ENCODE measurements at places on chromosomes 5 and 9.

GRCh38 chr9:103183701-103184171 is 188.6 kb downstream of the CYLC2 start:
- DNase-seq: no peak

DNA sequence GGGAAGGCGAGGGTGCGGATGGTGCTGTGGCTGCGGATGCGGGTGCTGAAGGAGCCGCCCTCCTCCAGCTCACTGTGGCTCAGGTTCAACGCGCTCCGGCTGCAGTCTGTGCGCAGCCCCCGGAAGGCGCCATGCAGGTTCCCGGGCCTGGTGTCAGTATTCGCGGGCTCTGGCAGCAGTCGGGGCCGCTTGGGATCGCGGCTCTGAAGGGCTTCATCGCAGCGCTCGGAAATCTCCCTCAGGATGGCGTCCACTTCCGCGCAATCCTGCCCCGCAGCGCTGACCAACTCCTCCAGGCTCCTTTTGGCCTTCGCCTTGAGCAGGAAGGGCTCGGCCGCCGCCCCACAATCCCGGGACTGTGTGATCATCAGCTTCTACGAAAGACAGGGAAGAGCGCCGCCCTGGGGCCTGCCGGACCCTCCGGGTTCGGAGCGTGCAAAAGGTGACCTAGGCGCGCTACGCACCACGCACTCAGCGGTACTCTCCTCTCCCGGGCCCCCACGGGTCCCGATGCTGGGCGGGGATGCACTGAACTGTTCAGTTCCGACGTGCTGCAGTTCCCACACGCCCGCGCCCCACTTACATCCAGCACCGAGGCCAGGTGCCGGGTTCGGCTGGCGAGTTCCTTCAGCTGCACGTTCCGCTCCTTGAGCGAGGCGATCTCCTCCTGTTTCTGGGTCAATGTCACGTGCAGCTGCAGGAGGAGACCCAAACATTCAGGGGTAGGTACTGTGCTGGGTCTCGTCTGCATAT is 6.5 kb downstream of the MCIDAS start:
- no peak for DNase-seq

DNA sequence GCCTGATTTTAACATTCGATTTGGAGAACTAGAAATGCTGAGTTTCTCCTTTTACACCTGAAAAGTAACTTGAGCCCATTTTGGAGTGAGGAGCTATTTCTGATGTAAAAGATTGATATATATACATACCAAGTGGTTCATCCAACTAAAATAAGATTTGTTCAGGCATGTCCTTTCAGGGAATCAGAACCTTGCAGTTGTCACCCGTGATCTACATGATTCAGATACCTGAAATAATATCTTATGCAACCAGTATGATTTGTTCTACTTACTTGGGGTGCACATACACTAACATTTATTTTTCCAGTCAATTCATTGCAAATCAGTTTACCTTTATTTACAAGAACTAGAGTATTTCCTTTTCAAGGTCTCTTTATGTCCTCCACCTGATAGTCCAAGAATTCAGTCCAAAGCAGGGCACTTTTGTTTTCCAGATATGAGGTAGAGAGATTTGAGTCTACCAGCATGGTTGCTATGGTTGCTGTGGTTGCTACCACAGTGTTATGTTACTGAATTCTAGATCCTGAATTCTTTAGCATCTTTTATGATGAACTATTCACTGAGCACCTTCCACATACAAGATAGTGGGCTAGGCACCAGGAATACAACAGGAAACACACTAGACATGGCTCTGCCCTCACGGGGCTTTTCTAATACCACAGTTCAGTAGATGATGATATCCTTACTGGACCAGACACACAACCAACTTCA is 49.3 kb downstream of the CCL28 start:
- no peak for DNase-seq

- DNase-seq: no peak
Measured at GRCh38 chr9:21413151-21413550, 4.2 kb downstream of the IFNA8 start.

GRCh38 chr5:134450374-134450773 is 38.7 kb upstream of the CDKN2AIPNL start:
- no peak for DNase-seq

- DNase-seq: no peak
Measured at GRCh38 chr5:167861129-167861927, 430.1 kb upstream of the WWC1 start.

DNA sequence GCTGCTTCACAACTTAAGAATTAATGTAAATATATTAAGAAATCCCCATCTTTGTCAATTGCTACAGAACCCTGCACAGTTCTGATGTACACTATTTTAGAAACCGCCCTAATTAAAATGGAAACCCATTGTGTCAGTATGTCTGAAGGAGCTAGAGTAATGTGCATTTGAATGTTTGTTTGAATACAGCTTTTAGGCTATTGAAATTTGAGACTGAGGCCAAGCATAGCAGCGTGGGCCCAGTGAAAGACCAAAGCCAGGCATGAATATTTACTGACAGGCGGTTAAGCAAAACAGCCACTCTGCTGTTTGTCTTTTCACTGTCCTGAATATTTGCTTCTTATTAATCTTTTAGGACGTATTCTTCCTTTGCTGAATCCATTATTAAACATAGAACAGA is 252.3 kb downstream of the IZUMO3 start:
- no peak for DNase-seq

- DNase-seq: no peak
Measured at GRCh38 chr5:151181818-151182523, 24.4 kb upstream of the ANXA6 start.

DNA sequence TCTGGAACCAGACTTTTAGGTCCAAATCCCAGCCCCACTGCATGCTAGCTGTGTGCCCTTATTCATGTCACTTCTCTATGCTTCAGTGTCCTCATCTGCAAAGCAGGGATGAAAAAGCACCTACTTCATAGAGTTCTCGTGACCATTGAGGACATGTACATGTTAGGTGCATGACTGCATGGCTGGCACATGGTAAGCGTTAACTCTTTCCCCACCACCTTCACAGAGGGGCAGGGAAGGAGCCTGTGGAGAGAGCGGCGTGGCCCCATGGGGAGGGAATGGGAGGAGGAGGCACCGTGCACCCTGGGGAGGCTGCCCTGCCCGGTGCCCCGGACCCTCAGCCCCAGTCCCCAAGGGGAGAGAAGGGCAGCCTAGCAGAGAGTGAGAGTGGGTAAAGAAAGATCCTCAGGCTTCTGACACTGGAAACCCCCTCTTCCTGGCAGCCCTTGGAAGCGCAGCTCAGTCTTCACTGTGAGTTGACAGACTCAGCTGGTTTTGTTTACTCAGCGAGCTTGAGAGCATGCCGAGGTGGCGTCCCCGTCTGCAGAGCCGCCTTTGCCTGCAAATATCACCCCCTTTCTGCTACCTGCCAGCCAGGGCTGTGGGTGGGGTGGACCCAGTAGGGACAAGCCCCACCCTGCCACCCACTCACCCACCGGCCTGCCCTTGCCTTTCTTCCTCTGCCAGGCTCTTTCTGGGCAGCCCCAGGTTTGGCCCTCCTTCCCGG is 10.6 kb upstream of the ANGPTL2 start:
- peak; percentile 56 for DNase-seq

DNA sequence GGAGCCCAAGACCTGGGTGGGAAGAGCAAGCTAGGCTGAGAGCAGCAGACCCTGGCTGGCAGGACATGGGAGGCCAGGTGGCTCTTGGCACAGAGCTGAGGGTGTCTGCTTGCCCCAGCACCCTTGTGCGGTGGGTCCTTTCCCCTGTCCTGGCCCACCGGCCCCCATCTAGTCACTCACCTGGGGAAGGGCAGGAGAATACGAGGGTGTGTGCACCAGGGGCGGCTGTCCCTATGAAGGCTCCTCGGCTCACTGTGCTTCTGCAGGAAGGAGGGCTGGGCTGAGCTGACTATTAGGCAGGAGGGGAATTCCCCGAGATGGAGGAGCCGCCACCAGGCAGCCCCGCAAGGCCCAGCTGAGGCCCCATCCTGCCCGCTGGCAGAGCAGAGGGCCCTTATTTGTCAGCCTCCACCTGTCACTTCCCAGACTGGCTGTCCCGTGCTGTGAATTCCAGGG is 6.1 kb upstream of the TNIP1 start:
- no peak for DNase-seq

DNA sequence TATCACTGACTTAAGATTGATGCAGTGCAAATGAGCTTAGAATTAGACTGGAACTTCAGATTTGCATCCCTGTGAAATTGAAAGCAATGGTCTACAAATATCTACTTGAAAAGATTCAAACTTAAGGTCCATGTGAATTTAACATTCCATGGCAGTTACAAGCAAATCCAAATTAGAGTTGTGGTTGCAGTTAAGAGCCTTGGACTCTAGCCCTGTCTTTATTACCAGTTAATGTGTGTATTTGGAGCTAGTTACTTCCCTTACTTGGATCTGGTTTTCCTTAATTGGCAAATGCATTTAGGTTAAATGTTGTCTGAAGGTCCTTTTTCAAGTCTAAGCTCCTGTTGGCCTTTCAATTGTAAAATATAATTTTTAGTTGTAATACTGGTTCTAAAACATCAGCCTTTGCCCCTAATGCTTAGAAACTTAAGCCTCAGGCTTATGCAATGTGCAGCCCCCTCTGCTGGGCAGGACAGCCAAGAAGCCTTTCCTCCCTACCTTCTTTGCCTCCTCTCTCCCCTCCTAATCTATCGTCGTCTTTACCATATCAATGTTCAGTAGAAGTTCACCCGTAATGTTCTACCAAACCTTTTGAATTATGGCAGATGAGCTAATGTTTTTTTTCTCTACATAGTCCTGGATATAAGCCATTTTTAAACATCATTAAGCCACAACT is 59.5 kb downstream of the ERMP1 start:
- DNase-seq: peak; percentile 34

DNA sequence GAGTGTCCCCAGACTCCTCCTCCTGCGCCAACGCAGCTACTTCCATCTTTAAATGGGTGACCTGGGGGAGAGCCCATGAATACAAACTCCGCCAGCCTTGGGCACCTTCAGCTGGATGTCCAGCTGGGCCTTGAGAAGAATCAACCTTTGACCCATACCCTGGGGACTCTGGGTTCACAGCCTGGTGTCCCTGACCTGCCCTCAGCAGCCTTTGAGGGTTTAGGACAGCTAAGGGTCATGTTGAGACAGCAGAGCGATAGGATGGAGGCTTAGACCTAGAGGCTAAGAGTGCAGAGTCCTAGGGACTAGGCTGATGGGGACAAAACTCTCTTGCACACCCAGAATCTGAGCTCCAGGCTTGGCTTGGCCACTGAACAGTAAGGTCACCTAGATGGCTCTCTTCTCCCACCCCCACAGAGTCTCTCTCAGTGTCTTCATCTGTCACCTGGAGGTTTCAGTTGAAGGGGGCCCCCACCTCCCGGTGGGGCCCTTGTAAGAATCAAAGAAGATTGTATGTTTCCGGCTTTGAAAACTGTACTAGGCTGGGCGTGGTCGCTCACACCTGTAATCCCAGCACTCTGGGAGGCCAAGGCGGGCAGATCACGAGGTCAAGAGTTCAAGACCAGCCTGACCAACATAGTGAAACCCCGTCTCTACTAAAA is 6.7 kb upstream of the AQP3 start:
- no peak for DNase-seq

DNA sequence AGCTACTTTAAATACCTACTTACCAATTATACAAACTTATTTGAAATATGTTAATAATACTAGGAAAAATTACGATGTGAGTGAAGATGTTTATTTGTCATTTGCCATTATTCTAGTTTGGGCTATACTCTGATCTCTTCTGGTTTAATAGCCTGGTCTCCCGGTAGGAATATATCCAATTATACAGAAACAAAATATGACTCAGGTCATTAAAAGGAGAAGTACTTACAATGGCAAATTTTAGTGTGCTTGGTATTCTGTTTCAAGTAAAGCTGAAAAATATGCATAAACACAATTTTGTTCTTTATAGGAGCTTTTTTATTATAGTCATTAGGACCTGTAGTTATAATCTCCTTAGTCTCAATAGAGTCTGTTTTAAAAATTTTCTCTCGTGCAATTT is 176.8 kb downstream of the SLCO4C1 start:
- DNase-seq: no peak

DNA sequence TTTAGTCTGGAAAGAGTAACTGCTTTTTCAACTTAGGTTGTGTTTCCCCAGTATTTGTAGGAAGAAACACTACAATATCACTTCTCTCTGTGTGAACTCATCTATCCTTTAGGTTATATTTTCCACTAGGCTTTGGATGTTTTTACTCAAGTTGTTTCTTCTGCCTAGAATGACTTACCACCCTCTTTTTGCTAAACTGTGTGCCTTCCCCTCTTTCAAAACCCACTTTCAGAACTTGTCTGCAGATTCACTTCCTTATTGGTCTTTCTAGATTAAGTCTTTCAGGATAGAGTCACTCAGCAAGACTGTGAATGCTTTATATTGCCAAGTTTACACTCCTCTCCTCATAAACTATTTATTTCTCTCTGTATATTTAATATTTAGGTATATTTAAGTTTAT is 14.2 kb upstream of the CAST start:
- DNase-seq: no peak

DNA sequence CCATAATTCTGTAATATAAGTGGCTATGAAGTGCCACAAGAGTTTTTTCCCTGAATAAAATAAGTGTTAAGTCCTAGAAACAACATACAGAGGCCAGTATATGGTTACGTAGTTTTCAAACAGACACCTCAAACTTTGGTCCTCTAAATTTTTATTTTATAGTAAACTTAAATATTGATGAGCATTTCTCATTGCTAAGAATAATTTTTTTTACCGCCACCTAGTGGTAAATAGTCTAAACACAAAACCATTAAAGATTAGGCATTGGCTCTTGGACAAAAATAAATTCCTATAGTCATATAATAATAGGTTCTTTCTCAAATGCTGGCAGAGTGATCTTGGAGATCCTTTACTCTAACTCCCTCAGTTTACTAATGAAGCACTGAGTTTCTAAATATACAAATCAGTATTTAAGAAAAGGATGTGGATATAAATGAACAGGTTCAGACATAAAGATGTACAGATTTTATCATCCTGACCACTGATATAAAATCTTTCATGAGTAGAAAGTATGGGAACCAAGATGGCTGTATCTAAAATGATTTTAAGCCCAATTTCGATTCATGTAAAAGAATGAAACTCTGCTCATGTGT is 136.2 kb downstream of the FANCC start:
- peak; percentile 22 for DNase-seq

DNA sequence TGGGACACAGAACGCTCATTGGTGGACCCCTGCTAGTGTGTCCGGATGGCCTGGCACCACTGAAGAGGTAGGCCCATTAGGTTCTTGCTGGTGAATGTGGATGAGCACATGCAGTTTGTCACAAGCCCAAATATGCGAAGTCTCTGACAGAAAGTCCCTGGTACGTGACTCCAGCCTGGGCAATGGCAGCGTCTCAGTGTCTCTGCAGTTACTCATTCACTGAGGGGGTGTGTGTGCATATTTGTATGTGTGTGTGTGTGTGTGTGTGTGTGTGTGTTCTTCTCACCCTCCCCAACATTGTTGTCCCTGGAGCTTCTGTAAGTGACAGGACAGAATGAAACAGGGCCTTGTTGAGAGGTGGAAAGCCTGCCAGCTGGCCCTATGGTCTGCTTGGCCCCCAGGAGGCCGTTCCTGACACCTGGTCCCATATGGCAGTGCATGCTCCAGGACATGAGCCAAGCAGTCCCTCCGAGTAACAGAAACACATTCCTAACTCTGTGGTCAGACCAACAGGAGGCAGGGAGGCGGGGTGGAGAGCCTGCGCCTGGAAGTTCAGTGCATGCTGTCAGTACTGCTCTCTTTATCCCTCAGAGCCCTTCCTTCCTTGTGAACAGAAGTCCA is 169.9 kb downstream of the SLC28A3 start:
- peak; percentile 99 for DNase-seq

- no peak for DNase-seq
Measured at GRCh38 chr9:12274577-12274976, 418.6 kb upstream of the TYRP1 start.
